Nasal cavity respiratory epithelium epithelial cell of viscerocranial mucosa (primary cell): ENCODE measurements at places on chromosomes 6 and 20. TPM values are rescaled to one million over a fixed set of nuclear protein-coding genes. Genes with fewer than 3 reads are reported as not detected.

Gene SKIC2
- 49.6 and 62.5 TPM in 2 replicates for total RNA-seq

Gene SAPCD1
- total RNA-seq, result 0.57 TPM in 1 of 2 replicates, not detected in the other

Gene LAMP5
- total RNA-seq, result not detected in 2 replicates

Gene C6orf118
- total RNA-seq, result not detected in 2 replicates

Gene IMPG1
- not detected in 2 replicates for total RNA-seq

Gene PTGIS
- total RNA-seq, result not detected in 2 replicates
